ENCODE measurements at places on chromosomes 6 and 20. TPM values are rescaled to one million over a fixed set of nuclear protein-coding genes. Genes with fewer than 3 reads are reported as not detected.

DNA sequence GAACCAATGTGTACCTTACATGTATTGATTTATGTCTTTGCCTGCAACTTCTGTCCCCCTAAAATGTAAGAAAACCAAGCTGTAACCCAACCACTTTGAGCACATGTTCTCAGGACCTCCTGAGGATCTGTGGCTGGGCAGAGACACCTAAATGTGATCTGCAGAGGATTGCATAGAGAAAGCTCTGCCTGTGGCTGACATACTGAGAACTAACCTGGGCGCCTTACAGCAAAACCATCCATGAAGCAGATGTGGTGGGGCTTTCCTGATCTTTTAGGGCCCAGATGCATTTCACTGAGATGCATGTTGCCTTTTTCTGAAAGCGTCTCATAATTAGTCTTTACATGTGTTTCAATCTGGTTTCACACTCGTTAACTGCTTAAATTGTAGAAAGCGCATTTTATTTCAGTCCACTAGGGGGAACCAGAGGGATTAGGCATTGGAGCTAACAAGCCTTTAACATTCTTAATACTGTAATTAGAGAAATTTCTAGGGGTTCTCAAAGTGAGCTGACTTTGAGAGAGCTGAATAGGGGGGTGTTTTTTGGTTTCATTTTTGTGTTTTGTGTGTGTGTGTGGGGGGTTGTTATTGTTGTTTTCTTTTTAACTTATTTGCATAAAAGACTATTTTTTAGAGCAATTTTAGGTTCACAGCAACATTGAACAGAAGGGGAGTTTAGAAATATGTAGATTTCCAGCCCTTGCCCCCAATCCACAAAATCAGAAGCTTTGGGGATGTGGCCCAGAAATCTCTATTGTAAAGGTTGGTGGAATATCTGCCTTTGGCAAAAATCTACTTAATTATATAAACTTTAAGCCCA lies 50.9 kb upstream of the FAM184A start:
- DNase-seq: no peak

DNA sequence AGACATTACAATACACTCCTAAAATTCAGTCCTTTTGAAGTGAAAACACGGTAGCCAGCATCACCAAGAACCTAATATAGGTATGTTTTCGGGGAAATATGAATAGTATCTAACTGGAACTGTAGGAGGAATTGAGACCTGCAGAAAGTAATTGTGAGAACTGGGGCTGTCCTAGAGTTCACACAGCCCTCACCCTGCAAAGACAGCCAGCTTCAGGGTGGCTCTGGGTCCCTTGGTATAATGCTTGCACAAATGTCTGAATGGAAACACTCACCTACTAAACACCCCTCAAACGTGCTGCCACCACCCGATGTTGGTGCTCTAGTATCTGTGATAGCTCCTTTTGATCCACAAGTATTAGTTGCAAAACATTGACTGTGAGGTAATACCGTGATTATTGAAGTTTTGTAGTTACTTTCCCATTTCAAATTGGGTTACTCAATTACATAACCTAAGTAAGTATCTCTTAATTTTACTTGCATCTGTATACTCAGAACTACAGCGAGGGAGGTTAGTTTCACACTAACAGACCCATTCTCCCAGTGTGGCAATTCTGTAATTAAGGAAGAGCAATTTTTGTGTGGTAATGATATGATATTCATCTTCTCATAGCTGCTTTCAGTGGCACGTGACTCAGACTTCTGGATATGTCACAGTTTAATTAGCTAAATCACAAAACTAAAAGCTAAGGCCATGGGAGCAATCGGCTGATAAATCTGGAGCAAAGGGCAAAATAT lies 129.5 kb downstream of the INSM1 start:
- no peak for DNase-seq

DNA sequence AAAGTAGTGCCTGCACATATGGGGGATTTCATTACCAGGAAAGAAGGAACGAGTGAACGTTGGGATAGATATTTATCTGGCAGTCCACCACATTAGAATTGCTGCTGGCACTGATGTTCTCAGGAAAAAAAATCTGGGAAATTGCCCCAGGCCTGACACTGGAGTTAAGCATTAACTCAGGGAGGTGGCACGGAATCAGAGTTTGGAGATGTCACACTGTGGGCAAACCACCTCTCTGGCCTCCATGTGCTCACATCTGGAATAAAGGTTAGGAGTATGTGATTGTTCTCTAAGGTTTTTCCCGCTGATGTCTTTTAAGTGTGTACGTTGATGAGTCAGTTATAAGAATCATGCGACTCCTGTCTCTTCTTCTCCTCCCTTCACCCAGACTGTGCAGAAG lies 7.9 kb downstream of the TGM3 start:
- DNase-seq: no peak

DNA sequence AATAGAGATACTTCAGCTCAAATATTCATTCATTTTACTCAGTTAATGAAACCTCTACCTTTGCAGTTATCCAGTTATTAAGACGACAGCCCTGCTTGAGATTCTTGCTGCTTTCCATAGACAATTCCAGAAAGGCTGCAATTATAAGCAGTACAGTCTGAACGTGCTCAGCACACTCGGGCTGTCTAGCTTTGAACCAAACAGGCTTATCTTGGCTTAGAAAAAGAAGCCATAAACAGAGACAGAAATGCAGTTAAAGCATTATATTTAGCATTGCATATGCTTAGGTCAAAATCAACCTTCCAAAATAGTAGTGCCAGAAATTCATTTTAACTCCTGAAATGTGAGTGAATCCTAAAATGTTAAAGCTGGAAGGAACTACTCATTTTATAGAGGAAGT lies 204.1 kb upstream of the KCNQ5 start:
- DNase-seq: no peak

GRCh38 chr20:46226602-46227001 lies 81.7 kb downstream of the CDH22 start:
- no peak for DNase-seq

DNA sequence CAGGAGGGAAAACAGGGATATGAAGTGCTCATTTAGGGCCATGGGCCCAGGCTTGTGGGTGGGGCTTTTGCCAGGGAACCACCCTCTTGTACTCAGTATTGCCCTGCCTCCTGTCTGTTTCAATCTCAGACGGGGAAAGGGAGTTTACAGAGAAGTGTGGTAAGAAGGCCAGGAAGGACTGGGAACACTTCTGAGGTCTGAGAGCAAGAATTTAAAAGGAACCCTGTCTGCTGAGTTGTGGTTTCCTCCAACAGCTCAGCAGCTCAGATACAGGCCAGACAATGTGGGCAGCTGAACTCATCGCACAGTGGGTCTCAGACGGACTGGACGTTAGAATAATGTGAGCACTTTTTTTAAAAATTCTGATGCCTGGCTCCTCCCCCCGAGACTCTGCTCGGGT lies 354.1 kb upstream of the ARID1B start:
- DNase-seq: no peak

DNA sequence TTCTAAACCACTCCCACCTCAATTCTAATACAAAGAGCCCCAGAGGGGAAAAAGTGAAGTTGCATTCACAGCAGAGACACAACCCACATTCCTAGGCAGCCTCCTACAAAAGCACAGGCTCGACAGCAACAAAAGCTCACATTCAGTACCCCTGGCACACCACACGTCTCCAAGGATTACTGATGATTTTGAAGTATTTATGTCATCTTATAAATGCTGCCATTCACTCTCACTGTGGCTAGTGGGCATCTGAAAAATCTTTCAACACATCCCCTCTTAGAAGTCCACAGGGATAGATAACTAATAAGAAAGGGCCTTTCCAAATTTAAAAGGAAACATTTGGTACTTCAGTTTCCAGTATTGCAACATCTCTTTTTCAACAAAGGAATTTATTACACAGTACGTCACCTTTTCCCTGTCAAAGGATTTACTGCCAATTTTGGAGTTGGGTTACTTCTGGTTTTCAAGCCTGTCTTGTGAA lies 146.7 kb downstream of the TASP1 start:
- DNase-seq: no peak

- no peak for DNase-seq
Measured at GRCh38 chr6:25431975-25432307, 152.8 kb downstream of the CARMIL1 start.

DNA sequence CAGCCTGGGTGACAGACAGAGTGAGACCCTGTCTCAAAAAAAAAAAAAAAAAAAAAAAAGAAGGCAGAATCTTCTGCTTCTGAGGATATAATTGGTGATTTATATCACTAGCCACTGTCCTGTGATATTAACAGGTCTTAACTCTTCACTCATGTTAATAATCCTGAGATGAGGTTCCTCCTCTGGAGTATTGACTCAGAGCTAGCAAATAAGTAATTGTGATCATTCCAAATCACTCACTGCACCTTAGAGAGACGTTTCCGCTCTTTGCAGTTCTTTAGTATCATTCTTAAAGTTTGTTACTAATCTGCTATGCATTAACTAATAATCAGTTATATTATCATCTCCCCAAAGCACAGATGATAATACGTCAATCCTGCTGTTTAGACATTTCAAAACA lies 41.6 kb upstream of the NOX3 start:
- DNase-seq: no peak

GRCh38 chr6:72916298-72916697 lies 294.4 kb downstream of the KCNQ5 start:
- DNase-seq: no peak

DNA sequence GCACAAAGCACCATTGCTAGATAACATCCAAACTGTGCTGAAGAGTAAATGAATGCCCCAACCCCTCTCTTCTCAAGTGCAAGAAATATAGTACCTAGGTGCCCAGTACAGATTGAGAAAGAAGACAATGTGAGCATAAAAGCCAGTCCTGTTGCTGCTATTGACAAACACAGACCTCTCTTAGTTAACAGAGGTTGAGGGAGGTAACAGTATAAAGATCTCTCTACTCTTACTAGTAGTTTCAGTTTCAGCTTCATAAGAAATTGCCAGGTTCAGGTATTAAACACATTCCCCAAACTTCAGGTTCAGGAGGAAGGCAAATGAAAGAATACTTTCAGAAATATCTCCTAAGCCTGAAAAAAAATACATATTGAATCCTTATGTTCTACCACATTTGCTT lies 31.4 kb downstream of the TBC1D32 start:
- no peak for DNase-seq

GRCh38 chr6:167979436-167980139 lies 17.9 kb upstream of the KIF25 start:
- no peak for DNase-seq

TSBP1 gene
- total RNA-seq: not detected

Measured in lower lobe of right lung (tissue), 2 donors.